ENCODE measurements at places on chromosomes 13 and 19.

DNA sequence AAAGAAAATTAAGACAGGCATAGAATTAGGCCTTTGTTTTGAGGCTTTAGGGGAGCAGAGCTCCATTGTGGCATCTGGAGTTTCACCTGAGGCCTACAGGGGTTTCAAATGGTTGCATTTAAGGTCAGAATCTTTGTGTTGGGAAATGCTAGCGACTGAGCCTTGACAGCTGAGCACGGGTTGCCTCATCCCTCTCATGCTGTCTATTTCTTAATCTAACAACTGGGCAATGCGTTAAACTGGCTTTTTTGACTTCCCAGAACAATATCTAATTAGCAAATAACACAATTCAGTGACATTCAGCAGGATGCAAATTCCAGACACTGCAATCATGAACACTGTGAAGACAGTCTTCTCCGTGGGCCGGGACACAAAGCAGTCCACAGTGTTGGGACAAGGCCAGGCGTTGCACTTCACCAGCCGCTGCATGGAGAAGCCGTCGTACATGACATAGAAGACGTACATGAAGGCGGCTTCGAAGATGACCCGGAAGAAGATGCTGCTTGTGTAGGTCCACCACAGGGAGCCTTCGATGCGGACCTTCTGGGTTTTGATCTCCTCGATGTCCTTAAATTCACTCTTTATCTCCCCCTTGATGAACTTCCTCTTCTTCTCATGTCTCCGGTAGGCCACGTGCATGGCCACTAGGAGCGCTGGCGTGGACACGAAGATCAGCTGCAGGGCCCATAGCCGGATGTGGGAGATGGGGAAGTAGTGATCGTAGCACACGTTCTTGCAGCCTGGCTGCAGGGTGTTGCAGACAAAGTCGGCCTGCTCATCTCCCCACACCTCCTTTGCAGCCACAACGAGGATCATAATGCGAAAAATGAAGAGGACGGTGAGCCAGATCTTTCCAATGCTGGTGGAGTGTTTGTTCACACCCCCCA lies 3.8 kb downstream of the GJB2 start:
- DNase-seq = no peak

DNA sequence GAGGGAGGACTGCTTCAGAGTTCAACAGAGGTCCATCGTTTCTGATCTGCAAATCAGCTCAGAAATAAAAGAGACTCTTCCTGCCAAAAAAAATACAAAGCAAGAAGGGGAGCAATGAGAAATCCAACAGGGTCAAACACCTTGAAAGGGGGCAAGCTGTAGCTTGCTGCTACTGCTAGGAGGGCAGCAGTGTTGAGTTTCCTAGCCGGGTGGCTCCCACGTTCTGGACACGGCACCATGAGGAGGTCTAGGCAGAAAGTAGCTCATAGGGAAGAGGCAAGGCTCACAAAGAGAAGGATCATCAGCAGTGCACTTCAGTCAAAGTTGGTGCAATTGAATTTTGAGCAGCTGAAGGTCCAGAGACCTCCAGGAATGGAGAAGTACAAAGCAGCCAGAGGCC lies 75.3 kb downstream of the FOXO1 start:
- DNase-seq = no peak

DNA sequence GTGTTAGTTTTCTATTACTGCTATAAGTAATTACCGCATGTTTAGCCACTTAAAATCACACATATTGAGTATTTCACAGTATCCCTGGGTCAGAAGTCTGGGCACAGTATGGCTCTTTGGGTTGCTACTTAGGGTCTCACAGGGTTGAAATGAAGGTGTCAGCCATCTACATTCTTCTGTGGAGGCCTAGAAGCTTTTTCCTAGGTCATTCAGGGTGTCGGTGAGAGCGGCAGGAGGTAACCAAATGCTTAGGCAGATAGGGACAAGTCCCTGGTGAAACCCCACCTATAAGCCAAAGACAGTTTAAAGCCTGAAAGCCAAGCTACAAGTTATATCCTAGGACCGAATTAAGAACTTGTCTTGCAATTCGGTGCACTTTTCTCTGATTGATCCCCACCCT lies 856.7 kb downstream of the PCDH17 start:
- DNase-seq = no peak

DNA sequence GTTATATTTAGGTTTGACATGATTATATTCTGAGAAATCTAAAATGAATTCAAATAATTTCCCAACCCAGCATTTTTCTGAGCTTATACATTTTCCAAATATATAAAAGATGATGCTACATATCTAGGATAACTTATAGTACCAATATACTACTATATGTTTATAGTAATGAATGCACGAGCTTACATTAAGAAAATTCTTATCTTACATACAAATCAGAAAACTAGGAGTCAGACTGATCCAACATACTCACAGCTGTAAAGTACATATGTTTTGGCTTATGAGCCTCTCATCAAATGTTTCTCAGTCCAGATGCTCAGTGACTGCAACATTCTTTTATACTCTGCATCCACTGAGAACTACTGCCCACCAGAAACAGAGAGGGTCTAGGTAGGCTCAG lies 491.3 kb upstream of the KLF12 start:
- peak; percentile 61 for DNase-seq

GRCh38 chr13:25765266-25765665 lies 286.6 kb downstream of the SHISA2 start:
- no peak for DNase-seq

DNA sequence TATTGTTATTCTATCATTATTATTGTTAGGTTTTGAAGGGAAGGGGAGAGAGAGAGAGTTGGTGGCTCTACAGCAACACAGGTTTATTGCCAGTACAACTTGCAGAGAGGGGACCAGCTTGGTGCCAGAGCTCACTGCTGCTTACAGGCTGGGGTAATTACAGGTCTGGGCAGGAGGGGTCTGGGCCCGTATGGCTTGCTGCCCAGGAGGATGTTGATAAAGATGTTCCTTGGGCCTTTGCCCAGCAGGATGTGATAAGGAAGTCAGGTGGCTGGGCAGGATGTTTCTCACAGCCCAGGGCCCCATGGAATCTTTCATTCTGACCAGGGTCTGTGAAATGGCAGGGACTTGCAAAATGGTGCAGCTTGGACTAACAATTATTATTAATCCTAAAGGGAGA lies 64.2 kb upstream of the ZNF599 start:
- no peak for DNase-seq

DNA sequence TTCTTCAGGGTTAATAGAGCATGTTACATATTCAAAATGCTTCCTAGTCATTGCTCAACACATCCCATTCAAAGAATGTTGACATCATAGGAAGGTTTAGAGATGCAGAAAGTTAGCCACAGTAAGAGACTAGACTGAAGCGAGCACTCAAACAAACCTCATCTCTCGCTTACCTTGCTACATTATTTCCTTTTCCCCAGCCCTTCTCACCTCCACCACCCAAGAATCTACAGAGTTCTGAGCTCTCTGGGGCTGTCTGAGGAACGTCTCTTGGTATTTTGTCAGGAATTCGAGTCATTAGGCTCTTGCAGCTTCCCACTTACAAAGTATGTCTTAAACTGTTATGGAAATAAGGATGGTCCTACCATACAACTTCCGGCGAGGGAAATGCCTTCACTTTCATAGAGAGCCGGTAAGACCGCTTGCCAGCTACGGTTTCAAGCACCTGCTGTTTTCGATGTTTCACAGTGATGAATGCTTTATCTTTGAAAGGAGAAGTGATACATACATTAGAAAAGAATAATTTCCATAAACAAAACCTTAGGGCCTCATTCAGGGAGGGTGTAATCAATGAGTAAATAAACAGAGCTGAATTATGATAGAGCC lies 65.1 kb downstream of the FLT1 start:
- DNase-seq = no peak

DNA sequence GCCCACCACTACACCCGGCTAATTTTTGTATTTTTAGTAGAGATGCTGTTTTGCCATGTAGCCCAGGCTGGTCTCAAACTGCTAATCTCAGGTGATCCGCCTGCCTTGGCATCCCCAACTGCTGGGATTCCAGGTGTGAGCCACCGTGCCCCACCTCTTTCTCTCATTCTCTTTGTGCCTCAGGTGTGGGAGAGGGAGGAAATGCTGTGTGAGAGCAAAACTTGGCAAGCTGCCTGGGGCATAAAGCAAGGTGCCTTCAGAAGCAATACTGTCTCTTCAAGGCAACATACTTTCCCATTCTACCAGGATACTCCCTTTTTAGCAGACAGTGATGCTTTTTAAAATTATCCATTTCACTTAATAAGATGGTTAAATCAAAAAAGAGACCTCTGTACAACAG lies 53.2 kb upstream of the RFC3 start:
- no peak for DNase-seq

DNA sequence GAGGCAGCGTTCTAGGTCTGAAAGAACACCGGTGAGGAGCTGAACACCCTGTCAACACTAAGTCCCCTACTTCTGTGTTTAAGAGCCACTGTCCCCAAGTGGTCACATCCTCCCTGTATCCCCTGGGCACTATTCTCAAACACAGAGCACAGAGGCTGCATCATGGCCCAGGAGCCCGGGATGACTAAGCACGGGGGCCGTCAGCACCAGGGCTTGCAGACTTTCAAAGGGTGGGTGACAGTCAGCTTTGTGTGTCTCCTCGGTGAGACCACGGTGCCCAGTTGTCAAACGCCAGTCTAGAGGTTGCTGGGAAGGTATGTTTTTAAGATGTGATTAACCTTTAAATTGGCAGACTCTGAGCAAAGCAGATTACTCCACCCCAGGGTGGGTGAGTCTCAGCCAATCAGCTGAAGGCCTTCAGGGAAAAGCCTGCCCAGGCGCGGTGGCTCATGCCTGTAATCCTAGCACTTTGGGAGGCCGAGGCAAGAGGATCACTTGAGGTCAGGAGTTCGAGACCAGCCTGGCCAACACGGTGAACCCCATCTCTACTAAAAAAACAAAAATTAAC lies 8.0 kb downstream of the MAP2K2 start:
- no peak for DNase-seq

DNA sequence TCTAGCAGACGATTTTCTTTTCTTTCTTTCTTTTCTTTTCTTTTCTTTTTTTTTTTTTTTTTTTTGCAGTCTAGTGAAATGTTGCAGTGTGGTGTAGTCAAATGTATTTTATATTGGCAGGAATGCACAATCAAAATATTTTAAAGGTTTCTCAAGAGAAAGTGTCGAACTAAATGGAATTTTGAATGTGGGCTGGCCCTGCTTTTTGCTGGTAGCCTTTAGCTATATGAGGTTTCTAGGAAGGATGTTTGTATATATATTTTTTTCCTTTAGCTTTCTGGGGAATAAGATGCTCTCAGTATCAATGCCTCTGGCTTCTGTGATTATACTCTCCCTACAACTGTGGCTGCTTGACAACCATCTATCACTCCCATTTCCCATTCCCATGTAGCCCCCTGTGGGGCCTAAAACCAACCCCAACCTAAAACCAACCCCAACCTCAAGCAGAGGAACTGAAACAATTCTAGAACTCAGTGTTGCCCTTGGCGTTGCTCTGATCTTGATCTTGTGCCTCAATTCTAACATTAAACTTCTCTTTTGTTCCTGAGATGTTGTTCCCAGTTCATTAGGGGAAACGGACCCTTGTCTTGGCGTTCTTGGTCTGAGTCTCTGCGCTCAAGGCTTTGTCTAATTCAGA lies 27.1 kb downstream of the CYSLTR2 start:
- DNase-seq = no peak

DNA sequence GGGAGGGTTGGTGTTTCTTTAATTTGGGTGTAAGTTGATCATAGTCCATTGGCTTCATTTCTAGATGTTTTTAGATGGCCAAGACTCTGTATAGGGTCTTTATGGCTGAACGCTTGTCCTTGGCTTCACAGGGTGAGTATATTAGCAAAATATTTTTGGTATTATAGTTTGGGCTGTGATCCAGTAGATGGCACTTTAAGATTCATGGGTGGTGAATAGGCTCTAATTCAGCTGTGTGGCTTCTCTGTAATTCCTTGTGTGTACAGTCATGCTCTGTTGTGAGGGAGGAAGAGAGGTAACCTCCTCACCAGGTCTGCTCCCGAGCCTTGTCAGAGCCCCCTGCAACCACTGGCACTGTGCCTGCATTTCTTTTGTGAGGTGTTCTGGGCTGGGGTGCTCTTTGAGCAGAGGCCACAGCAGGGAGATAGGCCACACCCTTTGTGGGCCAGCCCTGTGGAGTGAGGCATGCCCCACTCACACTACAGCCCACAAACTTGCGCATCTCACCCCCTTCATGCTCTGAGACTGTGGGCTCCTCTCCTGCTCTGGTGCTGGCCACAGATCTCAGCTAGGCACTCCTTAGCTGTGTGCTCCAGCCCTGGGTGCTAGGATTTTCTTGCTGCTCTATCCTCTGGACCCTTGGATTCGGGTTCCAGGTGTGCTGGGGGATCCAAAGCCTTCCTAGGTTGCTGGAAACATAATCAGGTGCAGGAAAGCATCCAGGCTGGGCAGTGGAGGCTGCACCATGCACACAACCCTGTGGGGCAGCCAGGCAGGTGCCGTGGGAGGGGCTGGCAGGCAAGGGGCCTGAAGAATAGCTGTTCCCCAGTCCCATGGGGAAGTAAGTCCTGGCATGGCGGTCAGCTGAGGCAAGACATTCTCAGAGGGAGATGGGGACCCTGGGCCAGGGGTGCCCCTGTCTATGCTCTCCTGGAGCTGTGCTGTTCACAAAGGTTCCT lies 193.9 kb downstream of the GPC5 start:
- DNase-seq = peak; percentile 58

- no peak for DNase-seq
These were observed 111.3 kb downstream of the SLC7A1 start for GRCh38 chr13:29484236-29484635.

DNA sequence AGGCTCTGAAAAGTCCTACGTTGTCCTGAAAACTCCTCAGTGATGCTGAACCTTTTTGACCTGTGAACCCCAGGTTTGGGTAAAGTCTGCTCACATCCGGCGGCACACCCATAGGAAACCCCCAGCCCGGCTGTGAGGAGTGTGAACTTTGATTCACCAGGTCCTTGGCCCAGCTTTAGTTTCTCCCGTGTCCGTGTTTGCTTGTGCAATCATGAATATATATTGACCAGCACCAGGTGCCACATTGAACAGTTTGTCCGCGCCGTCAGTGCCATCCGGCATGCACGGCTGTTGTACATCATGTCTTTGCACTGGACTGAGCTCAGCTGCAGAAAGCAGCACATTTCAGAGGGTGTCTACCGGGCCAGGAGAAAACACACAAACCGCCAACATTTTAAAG lies 45.3 kb downstream of the NFIC start:
- DNase-seq = no peak

DNA sequence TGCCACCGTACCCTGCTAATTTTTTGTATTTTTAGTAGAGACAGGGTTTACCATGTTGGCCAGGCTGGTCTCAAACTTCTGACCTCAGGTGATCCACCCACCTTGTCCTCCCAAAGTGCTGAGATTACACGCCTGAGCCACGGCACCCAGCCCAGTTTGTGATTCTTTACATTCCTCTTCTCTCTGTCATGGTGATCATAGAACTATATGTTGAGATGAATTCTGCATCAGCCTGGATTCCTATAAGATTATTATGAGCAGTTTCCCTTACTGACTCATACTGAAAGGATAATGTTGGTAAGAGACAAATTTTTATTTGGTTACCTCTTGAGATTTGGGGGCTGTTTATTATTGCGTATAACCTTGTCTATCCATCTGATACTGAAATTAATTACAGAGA lies 121.5 kb upstream of the CSNK1A1L start:
- peak; percentile 93 for DNase-seq

DNA sequence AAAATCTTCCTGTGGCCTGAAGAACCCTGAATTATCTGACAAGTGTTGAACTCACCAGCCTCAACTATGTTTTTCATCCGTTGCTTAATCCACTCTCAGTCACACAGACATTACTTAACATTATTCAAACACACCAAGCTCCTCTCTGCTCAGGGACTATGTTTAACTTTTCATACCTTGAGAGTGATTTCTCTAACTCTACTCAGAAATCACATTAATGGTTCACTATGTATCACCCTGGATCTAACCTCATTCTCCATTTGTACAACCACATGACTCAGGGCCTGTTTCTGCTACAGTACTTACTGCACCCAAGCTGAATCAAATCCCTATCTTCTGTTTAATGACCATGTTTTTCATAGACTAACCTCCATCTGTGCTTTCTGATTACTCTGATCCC lies 553.7 kb upstream of the PRR20A start:
- DNase-seq = no peak

Data from fibroblast of upper back skin (primary cell).